ENCODE measurements at places on chromosomes 4 and X.

GRCh38 chr4:109787807-109788206 lies 14.0 kb downstream of the CFI start:
- DNase-seq = no peak

DNA sequence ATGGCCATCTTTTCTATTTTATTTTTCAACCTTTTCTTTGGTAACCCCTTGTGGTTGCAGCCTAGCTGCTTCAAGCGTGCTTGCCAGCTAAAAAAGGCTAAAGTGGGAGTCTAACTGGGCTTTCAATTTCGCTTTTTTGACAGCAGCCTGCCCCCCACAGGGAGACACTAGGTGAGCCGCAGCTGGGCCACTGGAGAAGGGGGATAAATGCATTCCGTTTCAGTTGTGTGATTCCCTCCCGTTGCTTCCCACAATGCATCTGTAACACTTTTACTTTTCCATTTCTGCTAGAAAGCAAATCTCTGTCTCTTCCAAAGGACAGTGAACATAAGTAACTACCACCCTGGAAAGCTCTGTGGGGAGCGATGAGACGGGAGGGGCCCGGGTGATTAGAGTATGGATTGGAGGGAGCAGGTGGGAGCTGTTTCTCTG lies 86.3 kb upstream of the RAPGEF2 start:
- peak; percentile 56 for DNase-seq

GRCh38 chrX:37509349-37509748 lies 62.1 kb upstream of the LANCL3 start:
- DNase-seq = no peak

DNA sequence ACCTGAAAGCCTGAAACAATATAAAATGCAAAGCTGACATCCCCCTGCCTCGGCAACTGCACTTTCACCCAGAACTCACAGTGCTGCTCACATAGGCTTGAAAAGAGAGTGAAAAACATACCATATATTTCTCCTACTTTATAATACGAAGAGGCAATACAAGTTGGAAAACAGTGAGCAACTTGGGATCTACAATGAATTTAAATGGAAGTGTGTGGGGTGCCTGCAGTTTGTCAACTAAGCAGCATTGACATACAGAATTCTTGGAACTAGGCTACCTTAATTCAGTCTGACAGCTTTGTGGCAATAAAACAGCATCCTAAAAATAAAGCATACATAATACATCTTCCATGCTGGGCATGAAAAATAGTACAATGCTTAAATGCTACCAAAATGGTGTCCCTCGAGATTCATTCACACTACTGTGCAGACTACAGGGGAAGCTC lies 8.0 kb downstream of the GASK1B start:
- DNase-seq = no peak

- DNase-seq = no peak
Observed at GRCh38 chr4:128538111-128538882, 250.7 kb upstream of the PGRMC2 start.

DNA sequence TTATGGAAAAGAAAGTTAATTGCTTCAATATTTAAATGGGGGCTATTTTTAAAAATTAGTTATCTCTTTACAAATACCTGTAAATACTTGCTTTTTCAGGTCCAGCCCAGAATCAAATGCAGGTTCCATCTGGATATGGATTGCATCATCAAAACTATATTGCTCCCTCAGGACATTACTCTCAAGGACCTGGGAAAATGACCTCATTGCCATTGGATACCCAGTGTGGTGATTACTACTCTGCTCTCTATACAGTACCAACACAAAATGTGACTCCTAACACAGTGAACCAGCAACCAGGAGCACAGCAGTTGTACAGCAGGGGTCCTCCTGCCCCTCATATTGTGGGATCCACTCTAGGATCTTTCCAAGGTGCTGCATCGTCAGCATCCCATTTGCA lies 29.2 kb downstream of the SEC24B start:
- DNase-seq = no peak

DNA sequence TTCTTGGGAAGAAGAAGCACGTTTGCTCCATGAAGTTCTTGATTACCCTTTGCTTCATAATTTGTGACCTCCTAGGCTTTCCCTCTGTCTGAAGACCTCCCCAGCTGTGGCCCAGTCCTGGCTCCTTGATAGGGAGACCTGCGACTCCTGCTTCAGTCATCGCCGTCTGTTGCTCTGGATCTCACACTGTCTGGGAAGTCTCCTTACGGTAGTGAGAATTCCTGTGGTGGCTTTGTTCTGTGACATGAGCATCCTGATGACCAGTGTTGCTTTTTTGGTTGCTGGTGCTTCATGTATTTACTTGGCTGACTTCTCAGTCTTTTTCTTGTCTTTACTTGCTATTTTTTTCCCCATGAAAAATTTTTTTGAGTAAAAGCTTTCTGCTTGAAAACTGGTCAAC lies 44.2 kb downstream of the JADE1 start:
- DNase-seq = no peak

GRCh38 chr4:125316401-125316790 lies 1.6 kb downstream of the FAT4 start:
- DNase-seq = no peak

GRCh38 chrX:110414273-110414672 lies 55.6 kb downstream of the RTL9 start:
- no peak for DNase-seq

GRCh38 chr4:19327364-19327763 lies 924.3 kb upstream of the SLIT2 start:
- DNase-seq = no peak

GRCh38 chrX:3262901-3263300 lies 83.6 kb downstream of the MXRA5 start:
- no peak for DNase-seq

DNA sequence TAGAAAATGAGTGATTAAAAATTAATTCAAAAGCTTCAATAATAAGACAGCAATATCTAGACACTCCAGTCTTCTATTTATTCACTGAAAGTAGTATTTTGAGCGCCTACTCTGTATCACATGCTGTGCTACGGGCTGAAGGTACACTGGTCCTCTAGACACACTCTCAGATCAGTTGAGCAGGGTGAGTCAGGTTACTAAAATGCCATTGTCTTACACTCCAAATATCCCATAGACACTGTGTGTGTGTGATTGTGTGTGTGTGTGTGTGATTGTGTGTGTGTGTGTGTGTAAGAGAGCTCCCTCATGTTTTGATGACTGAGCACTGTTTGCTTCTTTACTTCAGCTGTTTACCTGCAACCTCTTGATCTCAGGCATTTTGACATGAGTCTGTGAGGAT lies 342.8 kb upstream of the BOD1L1 start:
- DNase-seq = no peak

DNA sequence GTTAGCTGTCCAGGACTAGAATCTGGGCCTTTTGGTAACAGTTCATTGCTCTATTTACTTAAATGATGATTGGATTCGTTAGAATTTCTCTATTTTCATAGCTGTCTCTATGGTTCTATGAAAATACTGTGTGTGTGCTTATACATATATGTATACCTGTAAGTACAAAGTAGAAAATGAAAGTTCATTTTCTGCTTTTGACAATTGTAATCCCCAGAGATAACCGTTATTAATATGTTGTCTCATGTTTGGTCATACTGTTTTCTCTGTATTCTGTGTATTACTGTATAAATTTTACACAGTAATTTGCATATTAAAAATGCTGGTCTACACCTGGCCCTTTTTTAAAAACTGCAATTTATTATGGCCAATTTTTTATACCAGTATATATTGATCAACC lies 55.4 kb downstream of the CLCN3 start:
- DNase-seq = no peak

DNA sequence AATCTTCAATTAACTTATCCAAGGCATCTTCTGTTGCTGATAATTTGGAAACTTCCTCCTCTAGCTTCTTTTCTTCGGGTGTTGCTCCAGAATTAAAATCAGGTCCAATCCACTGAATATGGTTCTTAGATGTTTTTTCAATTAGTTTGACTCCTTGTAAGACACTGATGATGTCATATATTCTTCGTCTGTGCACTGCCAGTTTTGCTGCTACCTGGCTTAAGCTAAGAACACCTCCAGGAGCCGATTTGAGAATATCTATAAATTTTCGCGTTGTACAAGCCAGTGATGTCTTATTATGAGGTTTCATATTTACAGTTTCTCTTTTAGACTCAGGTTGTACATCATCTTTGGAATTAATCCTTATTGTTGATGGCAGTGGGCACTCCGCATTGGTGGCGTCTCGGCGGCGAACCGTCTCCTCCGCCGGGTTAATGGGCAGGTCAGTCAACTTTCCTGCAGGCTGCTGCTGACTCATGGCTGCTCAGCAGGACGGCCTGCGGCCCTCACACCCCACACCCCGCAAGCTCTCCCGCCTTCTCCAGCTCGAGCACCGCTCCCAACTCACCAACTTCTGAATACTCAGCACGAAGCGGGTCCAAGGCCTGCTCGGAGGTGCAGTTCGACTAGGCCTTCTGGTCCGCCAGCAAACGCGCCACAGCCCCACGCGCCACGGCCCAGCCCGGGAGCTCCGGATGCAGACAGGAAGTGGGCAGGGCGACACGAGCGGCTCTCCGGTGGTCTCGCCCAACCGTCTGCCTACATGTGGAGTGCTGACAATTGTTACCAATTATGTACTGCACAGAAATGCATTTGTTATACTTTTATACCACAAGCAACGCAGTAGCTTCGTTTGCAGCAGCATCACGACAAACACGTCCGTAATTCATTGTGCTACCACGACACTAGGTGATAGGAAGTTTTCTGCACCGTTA lies 49.2 kb upstream of the FHL1 start:
- no peak for DNase-seq

DNA sequence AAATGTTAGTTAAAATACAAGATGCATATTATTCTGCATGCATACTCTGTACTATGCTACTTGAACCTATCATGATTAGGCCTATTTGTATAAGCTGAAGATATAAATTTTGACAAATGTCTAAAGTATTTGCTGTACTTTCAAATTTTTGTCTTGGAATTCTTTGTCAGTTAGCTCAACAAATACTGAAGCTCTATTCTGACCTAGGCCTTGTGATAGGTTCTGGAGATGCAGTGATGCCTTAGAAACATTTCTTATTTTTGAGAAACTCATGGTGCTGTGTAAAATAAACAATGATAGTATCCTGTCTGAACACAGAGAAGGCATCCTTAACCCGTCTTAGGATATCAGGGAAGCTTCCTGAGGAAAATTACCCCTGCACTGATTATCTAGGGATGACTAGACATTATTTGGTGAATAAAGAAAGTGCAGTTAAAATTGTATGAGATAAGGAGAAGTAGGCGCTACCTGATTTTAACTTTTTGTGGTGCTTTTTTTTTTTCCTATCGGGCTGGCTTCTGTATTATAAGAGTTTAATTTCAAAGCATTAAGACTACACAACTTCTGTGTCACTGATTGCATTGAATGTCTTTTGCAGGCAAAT lies 43.4 kb downstream of the MOB1B start:
- DNase-seq = no peak

- DNase-seq = no peak
Observed at GRCh38 chrX:149908727-149909126, 20.6 kb upstream of the HSFX4 start.

GRCh38 chr4:98747393-98748091 lies 89.1 kb upstream of the TSPAN5 start:
- DNase-seq = no peak

GRCh38 chrX:135625995-135626394 lies 87.4 kb upstream of the CT45A1 start:
- DNase-seq = no peak

DNA sequence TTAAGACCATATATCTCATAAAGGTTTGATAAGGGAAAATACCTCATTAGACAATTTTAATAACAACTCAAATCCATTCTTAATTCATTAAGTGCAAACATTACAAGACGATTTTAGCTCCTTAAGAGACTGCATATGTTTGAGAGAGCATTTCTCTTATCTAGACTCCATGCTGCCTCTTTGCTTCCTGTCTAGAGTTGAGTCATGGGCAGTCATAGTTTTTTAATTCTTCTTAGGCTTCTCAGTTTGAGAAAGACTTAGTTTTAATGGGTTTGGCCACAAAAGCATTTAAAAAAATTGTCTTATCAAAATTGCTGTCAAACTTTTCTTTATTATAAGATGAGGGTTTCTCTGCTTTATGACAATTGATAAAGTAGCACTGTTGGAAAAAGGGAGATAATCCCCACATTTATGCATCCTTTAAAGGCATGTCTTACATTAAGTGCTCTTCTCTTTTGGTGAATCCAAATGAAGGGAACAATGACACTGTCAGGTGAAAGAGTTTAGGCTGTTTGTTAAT lies 713.4 kb downstream of the PCDH18 start:
- DNase-seq = no peak

DNA sequence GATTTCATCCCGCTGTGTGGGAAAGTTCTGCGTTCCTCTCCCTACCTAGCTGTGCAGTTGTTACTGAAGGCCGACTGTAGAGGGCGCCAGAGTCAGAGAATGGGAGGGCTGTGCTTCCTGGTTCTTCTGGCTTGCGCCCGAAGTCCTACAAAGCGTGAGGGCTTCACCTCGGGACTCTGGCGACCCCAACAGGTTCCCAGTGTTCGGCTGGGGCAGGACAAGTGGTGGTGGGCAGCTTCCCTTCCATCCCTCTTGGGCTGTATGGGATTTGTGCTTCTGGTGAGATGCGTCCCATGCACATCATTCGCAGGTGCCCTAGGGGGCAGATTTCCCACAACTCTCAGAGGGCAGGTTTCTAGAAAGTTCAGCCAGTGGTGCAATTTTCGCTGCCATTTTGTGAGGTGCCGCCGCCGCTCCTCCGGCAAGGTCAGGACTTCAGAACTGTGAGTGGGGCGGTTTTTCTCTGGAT lies 27.3 kb downstream of the CT45A1 start:
- no peak for DNase-seq

GRCh38 chr4:170134821-170135220 lies 45.1 kb upstream of the AADAT start:
- DNase-seq = no peak

DNA sequence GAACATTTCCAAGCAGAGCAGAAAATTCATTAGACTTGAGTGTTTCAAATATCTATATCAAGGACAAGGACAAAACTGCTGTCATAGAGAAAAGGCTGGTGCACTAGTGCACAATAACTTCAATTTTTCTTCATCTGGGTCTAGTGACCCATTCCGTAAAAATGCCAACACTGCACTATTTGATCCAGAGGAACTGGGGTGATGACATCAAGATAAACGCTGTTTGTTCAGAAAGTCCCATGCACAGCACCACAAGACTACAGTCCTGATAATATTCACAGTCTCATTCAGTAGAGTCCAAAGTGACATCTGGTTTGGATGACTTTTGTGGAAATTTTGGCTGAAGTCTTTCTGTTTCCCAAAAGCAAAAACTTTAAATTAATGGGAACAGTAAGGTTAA lies 303.5 kb upstream of the GALNT7 start:
- no peak for DNase-seq

GRCh38 chr4:169311643-169312365 lies 41.0 kb upstream of the SH3RF1 start:
- DNase-seq = peak; percentile 30

- DNase-seq = no peak
Observed at GRCh38 chr4:89619206-89619962, 217.6 kb downstream of the SNCA start.

GRCh38 chr4:169080981-169081380 lies 70.9 kb upstream of the CBR4 start:
- DNase-seq = no peak

- no peak for DNase-seq
Observed at GRCh38 chr4:101983835-101984234, 193.3 kb downstream of the BANK1 start.

Data from GM12878 (cell line).